ENCODE measurements at places on chromosomes 1 and 21. TPM values are rescaled to one million over a fixed set of nuclear protein-coding genes. Genes with fewer than 3 reads are reported as not detected.
A peak's percentile ranks its signal among the peaks of the same experiment; 100 is the strongest.

Gene OLIG2
- not detected for total RNA-seq

Gene TMEM82
- total RNA-seq = not detected

Gene SPRR2F
- total RNA-seq = not detected

Gene ANXA9
- total RNA-seq = not detected

Gene CFAP141
- not detected for total RNA-seq

Gene MAP10
- total RNA-seq = 4.4 TPM

Gene AMY1B
- not detected for total RNA-seq

Gene KRTAP7-1
- not detected for total RNA-seq

DNA sequence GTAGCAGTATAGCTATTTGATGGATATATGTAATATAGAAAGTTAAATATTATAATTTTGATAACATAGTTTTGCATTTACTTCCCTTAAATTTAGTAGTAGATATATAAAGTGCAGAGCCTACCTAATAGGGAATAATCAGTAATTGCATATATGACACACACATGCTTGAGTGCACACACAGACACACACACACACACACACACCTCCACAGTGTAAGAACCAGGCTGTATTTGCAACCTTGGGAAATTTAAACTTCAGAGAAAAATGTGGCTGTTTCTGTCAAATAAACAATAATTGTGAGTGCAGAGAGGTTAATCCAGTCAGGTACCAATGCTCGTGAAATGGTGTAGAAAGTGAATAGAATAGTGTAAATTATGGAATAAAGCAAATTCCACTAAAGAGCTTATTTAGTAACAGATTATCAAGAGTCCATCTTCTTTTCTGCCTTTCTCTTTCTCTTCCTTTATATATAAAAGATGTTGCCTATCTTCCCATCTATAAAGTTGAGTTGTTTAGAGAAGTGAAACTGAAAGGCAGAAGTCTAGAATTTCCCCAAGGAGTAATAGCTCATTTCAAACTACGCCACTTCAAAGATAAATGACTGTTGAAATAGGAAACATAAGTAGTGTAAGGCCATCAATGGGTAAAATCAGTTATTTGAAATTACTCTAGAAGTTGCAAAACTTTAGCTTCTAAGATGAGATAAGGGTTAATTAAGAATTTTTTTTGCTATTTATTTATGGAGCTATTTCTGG, 273.7 kb downstream of the SRGAP2C start:
- DNase-seq = peak; percentile 58

DNA sequence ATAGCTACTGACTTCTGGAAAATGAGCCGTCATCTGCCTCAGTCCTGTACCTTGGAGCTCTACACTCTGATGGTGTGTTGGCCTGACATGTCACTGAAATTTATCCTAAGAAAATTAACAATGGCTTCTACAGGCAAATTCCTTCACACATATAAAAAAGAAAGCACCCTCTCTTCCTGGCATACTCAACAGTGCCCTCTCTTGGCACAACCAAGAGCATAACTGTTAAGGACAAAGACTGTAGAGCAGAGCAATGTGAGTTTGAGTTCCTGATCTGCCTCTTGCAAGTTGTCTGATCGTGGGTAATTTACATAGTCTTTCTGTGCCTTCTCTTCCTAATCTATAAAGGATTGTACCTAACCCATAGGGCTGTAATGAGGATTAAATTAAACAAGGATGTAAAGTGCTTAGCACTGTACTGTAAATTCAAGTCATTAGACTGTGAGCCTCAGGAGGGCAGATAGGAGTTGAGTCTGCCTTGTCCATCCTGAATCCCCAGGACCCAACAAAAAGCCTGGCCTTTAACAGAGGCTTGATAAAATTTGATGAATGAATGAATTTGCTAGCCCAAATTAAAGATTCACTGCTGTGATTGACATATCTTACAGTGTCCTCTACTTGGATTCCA, 83.5 kb downstream of the SYF2 start:
- no peak for DNase-seq

DNA sequence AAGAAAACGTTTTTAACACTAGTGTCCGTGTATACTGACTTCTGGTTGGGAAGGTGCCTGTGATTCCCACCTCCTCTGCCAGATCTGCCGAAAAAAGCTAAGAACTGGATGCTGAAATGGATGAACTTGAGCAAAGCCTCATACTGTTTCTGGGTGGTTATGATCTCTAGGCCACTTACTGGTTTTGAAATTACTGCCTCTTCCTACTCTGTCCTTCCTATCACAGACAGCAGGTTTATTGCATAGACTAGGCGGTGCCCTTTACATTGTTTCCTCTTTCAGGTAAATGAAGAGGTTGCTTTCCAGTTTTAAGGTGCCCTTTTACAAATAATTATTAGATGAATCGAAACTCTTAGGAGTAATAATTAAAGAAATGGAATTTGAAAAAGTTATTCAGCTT, 27.5 kb downstream of the PEX14 start:
- DNase-seq = no peak

DNA sequence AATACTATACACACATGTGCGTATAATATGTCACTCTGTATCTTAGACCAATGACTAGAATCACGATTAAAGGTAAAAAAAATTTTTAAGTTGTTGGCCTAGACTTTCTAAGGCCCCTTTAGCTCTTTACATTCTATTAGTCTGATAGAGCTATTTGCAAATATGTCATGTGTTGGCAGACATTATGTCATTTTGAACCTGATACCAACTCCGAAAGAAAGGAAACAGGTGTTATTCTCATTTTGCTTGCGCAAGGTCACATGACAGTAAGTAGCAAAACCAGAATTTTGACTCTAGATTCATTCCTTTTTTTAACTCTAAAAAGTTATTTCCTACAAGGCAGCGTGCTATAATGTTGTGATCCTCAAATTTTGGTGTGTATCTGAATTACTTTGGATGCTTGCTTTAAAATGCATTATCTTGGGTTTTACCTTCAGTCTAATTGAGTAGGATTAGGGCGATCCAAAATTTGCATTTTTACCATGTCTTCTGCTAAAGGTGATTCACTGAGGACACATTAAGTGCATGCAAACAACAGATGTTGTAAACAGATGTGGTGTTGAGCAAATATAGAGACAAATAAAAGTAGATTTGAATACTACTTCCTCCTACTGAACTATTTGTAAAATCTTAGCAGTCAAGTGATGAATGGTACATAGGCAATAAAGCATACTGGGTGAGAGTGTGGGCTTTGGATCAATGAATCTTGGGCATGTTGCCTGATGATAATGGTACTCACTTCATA, 63.5 kb upstream of the KIAA1614 start:
- DNase-seq = no peak

DNA sequence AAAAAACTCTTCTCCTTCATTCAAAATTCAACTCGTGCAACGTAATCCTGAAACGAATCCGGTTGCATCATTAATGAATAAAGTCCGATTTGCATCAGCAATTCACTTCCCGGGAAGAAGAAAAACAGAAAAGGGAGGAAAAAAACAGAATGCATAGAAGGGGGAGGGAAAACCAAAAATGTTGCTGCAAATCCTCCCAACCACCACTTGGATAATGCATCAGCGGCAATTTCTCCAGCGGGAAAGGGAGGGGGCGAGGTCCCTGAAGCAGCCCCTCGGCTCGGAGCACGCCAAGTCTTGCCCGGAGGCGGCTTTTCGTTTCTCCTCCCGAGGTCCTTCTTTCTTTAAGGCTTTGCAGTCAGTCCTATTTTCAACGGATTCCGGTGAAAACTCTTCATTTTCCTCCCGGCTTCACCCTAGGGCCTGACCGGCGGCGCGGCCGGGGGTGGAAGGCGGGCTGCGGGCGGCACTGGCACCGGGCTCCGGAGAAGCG, 723 bp downstream of the CDC42BPA start:
- DNase-seq = no peak

DNA sequence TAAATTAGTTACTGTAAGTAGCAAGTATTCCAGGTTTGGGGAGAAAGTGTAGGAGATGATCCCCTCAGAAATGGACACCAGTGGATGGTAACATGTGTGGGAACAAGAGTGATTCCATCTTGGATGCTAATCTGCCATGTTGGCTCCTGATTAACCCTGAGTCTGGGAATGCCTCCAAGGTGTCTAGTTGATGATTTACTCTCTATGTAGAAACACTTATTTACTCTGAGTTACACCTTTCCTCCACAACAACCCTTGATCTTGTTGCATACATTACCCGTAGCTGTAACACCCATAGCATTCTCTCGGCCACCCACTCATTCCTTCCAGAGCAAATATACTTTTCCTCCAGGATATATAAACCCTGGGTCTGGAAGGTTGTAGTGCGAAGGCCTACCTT, 315.9 kb upstream of the GREM2 start:
- no peak for DNase-seq

GRCh38 chr1:230288641-230289349, 137.3 kb downstream of the PGBD5 start:
- DNase-seq = no peak

DNA sequence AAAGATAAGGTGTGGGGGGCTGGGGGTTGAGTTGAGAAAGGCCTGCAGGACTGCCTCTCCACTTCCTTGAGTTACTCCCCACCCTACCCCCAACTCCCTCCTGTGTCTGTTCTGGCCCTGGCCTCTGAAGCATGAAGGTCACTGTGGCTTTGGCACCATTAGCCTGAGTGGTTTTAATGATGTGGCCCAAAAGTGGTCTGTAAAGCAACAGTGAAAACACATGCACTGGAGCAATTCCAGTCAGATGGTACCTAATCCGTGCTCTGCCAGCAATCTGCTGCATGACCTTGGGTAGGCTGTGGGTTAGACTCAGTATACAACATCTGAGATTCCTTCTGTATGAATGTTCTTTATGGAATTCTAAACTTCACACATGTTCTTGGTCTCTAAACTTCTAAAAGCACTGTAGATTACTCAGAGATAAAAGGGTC, 86.5 kb upstream of the ATP1A1 start:
- no peak for DNase-seq

- no peak for DNase-seq
Observed at GRCh38 chr21:42373908-42374455, 7.6 kb upstream of the TFF1 start.

GRCh38 chr1:172180501-172181285, 239.8 kb upstream of the C1orf105 start:
- DNase-seq = peak; percentile 69

DNA sequence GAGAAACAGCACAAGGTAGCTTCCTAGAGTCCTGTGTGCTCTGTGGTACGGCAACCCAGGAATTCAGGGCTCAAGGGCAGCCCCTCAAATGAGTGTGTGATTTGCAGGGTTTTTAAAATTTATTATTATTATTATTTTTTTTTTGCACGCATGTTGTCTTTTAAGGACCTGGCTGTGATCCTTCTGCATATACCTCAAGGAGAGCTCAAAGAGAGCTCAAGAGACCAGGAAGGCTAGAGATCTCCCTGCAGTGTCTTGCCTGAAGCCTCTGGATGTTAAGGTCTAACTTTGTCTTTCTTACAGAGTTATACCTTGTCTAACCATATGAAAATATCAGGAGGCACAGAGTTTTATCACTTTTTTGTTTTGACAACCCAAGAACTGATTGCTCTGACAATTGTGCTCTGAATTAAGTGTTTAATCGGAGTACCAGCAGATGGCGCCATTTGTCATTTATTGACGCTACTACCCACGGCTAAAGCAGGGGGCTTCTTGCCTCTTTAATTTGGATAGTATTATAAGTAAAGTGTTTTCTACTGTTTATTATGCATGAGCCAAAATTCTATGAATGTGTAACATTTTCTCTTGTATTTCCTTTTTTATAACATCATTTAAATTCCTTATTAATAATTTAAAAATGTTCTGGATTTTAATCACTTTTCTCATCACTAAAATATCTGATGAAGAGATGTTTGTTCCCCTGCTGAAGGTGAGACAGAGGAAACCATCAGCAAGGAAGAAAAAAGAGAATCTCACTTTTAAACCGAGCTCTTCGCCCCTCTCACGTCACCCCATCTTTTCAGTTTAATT, 35.8 kb upstream of the LMO4 start:
- no peak for DNase-seq

DNA sequence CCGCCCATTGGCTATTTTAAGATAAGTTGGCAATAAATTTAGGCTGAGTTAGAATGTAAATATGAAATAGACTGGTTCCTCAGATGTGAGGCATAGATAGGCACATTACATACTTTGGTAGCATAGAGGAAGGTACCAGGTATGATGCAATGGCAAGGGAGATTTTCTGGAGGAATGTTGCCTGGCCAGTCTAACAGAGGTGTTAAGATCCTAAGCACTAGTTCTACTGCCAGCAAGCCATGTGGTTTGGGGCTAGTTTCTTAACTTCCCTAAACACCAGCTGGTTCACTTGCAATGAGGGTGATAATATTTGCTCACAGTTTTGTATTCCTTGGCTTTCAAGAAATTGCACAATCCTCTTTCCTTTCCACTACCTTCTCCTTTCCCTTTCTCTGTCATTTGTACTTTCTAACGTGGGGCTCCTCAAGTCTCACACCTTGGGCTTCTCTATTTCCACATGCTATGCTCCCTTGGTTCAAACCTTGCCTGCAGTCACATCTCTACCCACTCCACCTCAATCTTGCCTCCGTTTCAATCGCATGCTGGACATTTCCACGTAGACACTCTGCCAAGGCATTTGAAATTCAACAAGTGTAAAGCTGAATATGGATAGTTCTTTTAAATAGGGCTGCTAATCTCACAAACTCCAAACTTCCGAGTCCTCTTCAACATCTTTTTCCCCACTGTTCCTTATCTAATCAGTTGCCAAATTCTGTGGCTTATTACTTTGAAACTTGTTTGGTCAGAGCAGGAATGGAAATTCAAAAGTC, 4.7 kb upstream of the CD55 start:
- no peak for DNase-seq

- no peak for DNase-seq
Observed at GRCh38 chr1:162223488-162223887, 153.2 kb downstream of the SPATA46 start.

DNA sequence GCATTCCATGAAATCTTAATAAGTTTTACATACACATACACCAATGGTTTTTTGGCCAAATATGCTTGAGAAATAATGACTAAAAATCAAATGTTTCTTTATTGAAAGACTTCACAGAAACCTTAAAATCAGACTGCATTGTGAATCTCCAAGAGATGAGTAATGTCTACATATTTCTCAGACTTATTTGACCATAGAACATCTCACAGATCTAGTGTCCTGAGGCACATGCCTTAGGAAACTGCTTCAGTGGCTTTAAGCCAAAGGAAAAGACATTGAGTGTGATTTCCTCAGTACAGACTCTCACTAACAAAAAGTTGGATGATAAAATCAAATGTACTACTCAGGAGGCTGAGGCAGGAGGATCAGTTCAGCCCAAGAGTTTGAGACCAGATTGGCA, 6.2 kb upstream of the C1orf105 start:
- no peak for DNase-seq

- DNase-seq = no peak
Observed at GRCh38 chr21:46477765-46478164, 19.1 kb downstream of the DIP2A start.

DNA sequence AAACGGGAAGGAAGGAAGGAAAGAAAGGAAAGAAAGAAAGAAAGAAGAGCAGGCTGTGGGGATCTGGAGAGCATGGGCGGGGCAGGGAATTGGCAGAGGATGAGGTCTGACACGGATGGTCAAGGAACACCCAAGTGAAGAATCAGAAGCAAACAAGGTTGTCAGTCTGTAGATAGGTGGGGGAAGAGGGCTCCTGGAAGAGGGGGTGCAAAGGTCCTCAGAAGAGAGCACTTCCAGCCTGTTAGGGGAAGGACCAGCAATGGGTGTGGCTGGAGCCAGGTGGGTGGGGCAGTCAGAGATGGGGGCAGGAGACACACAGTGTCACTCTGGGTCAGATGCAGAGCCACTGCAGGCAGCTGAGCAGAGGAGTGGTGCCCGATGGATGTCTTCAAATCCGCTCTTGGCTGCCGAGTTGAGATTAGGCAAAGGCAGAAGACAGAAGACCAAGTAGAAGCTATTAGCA, 11.0 kb upstream of the PLA2G2C start:
- DNase-seq = no peak

Data from GM12878 (cell line).